NCI-H2081 treated with DMSO at 0.1 percent for 48 hours (cell line): ENCODE measurements at places on chromosomes 4 and X.

GRCh38 chr4:114577386-114577785, 21.2 kb upstream of the UGT8 start:
- DNase-seq = no peak

- DNase-seq = no peak
These were observed 359.2 kb downstream of the CCSER1 start for GRCh38 chr4:90486346-90486745.

- DNase-seq = no peak
These were observed 31.1 kb upstream of the CYLC1 start for GRCh38 chrX:83829874-83830273.

DNA sequence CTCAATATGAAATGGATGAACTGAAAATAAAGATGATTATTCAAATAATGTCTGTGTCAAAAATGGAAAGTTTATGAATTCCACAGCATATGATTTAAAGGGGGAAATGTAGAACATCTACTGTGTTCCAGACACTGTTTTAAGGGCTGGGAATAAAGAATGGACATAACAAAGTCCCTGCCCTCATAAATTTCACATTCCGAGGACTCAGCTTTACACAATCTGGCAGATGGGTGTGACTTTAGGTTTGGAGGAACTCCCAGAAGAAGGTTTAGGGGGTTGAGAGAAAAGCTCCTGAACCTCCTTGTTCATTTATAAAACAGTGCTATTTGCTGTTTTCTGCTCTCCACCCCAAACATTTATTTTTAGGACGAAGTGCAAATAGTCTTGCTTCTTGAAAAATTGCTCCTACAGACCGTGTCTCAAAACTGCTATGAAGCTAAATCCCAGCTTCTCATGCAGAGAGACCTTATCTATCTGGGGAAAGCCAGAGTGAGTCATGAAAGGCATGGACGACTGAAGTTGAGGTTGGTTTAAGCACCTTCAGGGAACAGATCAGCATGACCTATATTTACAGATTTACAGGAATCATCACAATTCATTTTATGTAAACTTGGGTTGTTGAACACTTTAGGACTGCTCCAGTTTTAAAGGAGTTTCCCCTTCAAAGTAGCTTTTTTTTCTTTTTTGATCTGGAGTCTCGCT, 184.3 kb downstream of the HS6ST2 start:
- no peak for DNase-seq

- no peak for DNase-seq
These were observed at the start of gene PCDH18 for GRCh38 chr4:137531986-137532868. Gene PCDH18, minus strand, starts transcription at chr4:137532494. Its CDS starts 406 bp downstream, at chr4:137532088.

- DNase-seq = no peak
These were observed 154.0 kb downstream of the RBMX2 start for GRCh38 chrX:130555757-130556156.

DNA sequence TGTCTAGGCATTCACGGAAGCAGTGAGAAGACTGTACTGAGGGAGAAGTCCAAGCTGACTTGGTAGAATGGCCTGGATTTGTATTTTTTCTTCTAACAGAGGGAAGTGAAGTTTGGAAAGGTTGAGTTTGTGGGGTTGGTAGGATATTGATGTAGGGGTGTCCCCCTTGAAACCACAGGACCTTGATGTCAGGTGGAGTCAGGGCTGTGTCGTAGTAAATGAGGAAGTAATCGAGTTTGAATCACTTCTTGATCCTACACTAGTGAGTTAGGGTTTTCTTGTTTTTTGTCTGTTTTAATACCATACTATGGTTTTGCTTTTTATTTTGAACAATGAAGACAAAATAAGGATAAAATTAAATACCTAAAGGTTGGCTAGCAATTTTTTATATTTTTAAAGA, 30.1 kb upstream of the ANAPC4 start:
- no peak for DNase-seq

DNA sequence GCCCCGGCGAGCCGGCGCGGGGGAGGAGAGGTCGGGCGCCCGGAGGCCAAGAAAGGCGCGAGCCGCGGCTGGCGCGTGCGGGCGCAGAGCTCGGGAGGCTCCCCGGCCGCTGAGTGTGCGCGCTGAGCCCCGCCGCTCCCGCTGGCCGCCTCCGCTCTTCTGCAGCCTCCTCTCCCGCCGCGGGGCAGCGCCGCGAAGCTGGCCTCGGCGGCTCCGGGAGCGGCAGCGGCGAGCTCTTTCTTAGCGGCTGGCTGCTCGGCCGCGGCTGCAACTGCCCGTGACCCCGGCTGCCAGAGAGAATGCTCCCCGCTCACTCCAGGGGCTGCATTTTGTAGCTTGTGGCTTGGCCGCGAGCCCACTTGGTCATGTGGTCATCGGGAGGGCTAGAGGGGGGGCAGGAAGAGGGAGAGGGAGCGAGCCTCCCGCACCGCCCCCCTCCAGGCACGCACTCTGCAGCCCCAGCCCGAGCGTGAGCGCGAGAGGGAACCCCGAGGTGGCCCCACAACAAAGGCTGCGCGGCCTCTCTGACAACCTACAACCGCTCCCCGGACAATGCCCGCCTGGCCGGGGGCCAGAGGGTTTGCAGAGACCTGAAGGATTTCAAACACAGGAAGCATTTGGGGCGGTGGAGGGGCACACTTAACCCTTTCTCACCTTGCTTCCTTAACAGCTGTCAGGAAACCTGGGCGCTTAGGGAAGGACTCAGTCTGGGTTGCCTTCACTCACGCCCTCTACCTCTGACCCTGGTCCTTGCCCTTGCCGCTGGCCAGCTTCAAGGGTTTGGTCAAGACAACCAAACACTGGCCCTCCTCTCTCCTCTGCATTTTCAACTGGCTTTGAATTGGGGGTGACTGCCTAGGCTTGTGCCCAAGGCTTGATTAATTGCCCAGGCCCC, at the start of gene APLN:
Gene APLN (minus strand): TSS at position 305 of the 895 bp plus-strand sequence. CDS start 326 bp downstream, outside the sequence.
- no peak for DNase-seq

DNA sequence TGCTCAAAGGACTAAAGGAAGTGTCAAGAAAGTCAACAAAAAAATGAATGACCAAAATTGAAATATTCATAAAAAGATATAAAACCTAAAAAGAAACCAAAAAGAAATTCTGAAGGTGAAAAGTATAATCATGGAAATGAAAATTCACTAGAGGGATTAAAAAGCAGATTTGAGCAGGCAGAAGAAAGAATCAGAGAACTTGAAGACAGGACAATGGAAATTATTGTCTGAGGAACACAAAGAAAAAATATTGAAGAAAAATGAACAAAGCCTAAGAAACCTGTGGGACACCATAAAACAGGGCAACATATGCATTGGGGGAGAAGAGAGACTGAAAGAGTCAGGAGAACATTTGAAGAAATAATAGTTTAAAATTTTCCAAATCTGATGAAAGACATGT, 9.9 kb upstream of the SPON2 start:
- DNase-seq = no peak

- no peak for DNase-seq
These were observed 77.7 kb downstream of the TSPAN7 start for GRCh38 chrX:38638952-38639529.

DNA sequence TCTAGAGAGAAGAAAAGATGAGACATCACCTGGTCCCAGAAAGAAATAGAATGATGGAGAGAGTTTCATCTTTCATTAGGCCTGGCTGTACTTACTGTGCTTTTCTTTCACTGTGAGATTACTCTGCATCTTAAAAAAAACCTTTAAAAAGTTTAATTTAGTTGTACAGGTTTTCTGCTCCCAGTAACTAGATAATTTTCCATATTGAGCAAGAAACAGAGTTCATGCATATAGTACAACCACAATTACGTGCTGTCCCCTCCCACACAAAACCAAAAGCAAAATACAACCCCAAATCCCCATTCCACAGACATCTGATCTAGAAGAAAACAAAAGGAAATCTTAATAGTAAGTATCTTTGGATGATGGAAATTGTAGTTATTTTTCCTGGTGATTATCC, 371.2 kb downstream of the SH2D1A start:
- DNase-seq = no peak

DNA sequence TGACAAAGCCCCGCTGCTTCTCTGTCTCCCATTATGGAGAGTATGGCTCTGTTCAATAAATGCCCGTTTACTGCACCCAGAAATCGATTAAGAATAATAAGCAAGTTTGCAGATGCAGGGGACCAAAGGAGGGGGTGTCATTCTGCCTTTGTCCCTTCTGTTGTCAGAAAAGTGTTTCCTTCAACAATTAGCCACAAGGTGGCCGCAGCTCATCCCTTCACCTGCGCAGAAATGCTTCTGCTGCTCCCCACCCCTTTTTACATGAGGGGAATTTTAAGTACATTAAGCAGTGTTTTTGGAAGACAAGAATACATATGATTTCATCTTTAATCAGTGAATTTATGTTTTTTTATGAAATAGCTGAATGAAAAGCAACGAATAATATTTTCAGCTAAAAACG, 175.6 kb upstream of the ARX start:
- no peak for DNase-seq

- DNase-seq = no peak
These were observed 210.4 kb downstream of the RELL1 start for GRCh38 chr4:37475776-37476175.

GRCh38 chr4:186724864-186725468, 1.3 kb upstream of the FAT1 start:
- no peak for DNase-seq

DNA sequence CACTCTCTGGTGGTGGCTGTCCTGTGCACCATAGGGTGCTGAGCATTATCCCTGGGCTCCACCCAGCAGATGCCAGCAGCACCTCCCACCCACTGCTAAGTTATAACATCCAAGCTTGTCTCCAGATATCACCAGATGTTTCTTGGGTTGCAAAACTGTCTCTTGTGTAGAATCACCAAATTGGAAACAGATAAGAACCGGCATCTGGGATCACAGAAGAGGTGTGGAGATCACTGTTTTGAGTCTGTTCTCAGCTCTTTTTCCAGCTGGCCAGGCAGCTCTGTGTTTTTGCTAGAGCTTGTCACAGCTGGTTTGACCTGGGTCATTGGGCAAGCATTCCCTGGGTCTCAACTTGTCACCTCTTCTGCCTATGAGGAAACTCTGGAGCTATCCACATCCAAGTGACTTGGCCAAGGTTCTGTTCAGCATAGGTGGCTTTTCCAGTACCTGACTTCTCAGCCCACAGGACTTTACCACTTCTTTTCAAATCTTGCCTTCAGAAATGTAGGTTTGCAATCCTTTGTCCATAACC, 15.3 kb upstream of the PUDP start:
- no peak for DNase-seq

DNA sequence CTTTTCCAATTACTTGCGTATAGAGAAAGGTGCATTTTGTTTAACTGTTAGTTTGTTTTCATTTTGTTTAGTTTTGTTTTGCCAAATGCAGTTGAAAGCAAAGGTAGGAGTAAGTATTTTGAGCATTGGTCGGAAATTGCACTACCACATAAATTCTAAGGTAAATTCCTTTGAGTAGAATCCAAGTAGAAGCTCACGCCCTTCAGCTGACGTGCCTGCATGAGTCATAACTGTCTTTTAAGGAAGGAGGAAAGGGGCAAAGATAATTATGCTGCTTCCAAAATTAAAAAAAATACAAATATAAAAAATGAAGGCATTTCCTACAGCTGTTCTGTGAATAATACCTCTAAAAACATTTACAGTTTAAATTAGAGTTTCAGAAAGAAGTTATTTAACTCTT, 110.2 kb upstream of the MYOZ2 start:
- DNase-seq = no peak

DNA sequence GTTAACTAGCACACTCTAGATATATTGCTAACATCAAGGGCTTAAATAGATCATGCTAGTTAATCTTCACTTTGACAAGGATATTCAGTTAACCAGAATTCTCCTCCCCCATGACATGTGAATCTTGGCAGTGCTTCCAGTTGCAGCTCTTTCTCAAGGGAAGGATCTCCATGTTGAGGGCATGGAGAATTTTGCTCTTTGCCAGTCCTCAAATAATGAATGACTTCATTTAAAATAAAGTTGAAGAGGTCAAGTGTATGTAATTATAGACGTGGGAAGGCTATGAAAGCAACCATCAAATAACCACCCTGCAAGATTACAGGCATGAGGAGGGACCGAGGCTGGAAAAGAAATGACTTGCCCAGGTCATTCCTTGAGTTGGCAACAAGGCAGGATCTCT, 87.3 kb upstream of the CPEB2 start:
- no peak for DNase-seq

GRCh38 chrX:106286053-106286650, 118.0 kb downstream of the PWWP3B start:
- DNase-seq = no peak
